ENCODE measurements at places on chromosomes 3 and 15.

GRCh38 chr15:28147801-28148200 is 48.7 kb upstream of the OCA2 start:
- no peak for DNase-seq

GRCh38 chr3:61154457-61155198 is 96.6 kb downstream of the FHIT start:
- no peak for DNase-seq

GRCh38 chr3:185630182-185630622 is 44.1 kb downstream of the SENP2 start:
- DNase-seq: peak; percentile 48

GRCh38 chr3:35549690-35550089 is 89.6 kb upstream of the ARPP21 start:
- no peak for DNase-seq

- DNase-seq: no peak
Observed at GRCh38 chr3:62718515-62719320, 156.5 kb downstream of the CADPS start.

- no peak for DNase-seq
Observed at GRCh38 chr15:77535845-77536244, 96.9 kb downstream of the LINGO1 start.

GRCh38 chr3:12681089-12681942 is 17.4 kb upstream of the RAF1 start:
- DNase-seq: no peak

- DNase-seq: peak; percentile 12
Observed at GRCh38 chr3:18027161-18027939, 284.9 kb upstream of the TBC1D5 start.

DNA sequence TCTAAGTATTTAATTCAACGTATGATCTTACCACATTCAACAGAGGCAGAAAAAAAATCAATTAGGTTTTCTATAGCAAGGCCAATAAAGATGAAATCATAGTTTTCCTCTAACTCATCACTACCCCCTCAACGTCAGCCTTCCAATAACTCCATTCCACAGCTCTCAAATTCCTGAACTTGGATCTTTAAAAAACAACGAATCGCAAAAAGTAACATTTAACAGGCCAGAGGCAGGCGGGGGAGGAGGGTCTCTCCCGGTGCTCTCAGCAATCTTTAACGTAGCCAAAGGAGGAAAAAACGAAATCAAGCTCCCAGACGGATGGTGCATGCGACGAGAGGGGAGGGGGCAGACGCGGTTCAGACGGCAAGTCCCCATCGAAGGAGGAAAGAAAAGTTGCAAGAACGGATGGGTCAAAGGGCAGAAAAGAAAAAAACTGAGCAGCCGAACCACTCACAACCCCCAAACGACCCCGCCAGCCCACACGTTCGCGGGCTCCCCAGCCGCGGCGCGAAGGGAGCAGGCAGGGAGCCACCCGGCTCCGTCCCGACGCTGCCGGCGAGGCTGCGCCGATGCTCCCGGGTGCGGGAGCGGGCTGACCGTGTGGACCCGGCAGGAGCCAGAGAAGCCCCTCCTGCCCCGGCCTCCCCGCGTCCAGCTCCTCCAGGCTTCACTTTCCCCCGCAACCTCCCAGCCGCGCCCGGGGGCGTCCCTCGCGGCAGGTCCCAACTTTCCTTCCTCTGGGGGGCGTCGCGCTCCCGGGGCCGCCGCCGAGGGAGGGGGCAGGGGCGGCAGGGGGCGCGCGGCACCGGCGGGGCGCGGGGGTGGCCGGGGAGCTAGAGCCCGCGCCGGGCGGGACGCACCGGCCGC is 703 bp downstream of the PEAK1 start:
- DNase-seq: peak; percentile 12

- DNase-seq: no peak
Observed at GRCh38 chr3:117005911-117006522, 296.4 kb downstream of the TUSC7 start.

GRCh38 chr3:38360345-38360744 is 13.8 kb downstream of the XYLB start:
- no peak for DNase-seq

DNA sequence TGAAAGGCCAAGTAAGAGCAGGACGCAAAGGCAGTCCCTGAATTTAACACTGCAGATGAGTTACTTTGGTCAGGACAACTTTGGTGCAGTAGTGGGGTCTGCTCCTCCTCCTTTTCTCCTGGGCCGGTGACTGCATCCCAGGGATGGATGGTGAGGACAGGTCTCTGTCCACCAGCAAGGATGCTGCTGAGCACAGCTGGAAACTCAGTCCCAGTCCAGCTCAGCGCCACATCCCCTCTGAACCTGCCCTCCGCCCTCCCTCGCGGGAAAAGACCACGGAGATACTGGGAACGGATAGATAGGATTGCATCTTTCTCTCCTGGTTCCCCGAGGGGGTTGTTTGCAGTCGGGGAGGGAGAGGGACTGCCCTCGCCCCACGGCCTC is 13.8 kb downstream of the GRAMD2A start:
- DNase-seq: no peak

DNA sequence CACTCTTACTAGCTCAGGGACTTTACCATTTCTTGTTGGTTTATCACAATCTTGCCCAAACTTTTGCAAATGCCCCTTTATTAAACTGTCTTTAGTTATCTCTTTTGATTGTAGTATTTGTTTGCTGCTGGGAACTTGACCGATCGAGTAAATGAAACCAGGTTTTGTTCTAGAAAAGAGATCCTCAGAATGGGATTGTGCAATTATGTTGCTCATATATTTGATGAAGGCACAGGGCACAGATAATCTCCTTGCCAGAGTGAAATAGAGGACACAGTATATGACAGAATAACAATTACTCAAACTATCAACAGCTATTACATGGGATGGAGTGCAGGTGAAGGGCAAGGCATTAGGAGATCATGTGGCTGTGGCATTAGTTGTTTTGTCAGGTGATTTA is 216.6 kb upstream of the RASGRP1 start:
- DNase-seq: no peak

- DNase-seq: no peak
Observed at GRCh38 chr3:78287085-78287484, 1247.2 kb downstream of the ROBO2 start.

DNA sequence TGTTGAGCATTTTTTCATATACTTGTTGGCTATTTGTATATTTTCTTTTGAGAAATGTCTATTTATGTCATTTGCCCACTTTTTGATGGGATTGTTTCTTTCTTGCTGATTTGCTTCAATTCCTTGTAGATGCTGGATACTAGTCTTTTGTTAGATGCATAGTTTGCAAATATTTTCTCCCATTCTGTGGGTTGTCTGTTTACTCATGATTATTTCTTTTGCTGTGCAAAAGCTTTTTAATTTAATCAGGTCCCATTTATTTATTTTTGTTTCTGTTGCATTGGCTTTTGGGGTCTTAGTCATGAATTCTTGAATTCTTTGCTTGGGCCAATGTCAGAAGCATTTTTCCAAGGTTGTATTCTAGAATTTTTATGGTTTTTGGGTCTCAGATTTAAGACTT is 251.7 kb downstream of the WNT5A start:
- no peak for DNase-seq

DNA sequence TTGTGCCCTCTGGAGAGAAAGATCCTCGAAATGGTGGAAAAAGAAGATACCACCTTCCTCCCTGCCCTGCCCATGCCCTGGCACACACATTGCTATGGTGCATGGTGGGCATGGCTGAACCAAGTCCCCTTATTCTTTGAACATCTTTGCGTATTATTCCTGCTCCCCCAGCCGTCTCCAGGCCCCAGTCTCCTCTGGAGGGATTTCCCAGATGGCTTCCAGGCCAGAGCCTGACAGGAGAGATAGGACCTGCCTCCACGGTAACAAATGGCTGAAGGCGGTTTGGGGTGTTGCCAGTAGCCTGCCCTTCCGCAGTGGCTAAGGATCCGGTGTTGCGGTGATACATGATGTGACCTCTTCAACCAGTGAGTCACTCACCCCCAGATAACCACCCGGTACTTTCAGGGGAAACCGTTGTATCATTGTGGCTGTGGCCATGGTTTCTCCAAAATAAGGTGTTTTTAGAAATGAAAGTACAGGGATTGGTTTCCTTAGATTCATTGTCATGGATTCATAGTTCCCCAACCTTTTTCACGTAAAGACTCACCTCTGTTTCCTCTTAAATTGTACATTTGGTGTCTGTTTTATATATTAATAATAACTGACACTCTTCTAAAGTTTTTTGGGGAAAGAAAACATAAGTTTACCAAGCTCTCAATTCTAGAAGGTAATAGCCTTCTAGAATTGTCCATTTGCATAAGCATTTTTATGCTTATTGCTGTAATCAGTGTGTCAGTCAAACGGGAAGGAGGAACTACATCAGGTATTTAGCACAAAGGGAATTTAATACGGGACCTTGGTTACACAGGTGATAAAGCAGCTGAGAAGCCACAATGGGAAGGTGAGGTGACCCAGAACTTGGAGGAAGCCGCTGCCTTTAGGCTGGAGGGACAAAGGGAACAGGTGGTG is 25.9 kb downstream of the SMAD3 start:
- DNase-seq: no peak

GRCh38 chr3:13332158-13332557 is 88.0 kb downstream of the NUP210 start:
- DNase-seq: no peak

GRCh38 chr3:46906471-46907058 is 29.0 kb downstream of the PTH1R start:
- no peak for DNase-seq

DNA sequence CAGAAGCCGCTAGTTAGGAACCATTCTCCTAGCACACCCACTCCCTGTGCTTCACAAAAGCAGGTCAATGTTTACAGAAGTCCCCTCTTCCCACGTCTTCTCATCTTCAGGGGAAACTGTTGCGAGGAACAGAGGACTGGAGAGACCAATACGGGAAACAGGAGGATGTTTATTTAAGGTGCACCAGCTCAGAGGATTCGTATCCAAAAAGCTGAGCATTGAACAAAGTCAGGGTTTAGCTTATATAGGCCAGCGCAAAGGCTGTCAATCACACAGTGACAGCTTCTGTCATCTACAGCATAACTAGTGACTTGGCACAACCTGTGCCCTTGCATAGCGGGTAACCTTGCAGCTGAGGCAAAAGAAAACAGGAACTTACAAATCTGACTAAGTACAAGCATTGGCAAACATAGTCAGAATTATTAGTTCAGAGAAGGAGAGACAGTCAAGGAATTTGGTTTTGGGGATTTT is 61.3 kb downstream of the ZDHHC19 start:
- no peak for DNase-seq

- no peak for DNase-seq
Observed at GRCh38 chr15:29556380-29556779, 265.9 kb downstream of the TJP1 start.

DNA sequence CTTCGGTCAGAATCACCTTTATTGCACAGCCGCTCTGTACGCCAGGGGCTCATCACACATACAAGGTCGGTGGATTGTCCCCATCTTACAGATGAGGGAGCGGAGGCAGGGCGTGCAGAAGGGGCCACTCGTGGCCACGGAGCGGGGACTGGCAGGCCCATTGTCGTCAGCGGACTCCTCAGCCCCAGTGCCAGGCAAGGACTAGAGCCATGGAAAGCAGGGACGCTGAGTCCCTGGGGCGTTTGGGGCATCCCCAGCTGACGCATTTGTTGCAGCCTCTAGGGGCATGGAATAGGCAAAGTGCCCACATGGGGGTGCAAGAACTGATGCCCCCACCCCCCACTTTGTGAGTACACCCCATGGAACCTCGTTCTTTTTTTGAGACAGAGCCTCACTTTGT is 29.8 kb upstream of the FURIN start:
- DNase-seq: no peak

- DNase-seq: no peak
Observed at GRCh38 chr3:57758686-57759085, 2.6 kb downstream of the SLMAP start.

- DNase-seq: no peak
Observed at GRCh38 chr15:25790000-25790660, 73.0 kb downstream of the ATP10A start.

DNA sequence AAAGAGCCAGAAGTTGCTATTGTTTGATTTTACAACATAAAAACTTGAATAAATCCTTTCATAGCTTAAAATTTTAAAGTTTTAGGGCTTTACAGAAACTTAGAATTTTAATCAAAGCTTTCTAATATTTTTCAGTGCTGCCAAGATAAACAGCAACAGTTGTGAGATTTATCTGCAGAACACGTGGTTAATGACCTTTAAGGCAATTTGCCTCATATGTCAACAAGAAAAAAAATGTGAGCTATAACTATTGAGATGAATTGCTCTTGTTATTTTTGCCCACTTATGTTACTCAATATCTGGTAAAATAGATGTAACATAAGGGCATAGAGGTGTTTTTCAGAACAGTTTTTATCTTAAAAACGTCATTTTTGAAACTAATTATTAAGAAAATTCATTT is 96.7 kb upstream of the NECTIN3 start:
- DNase-seq: no peak

DNA sequence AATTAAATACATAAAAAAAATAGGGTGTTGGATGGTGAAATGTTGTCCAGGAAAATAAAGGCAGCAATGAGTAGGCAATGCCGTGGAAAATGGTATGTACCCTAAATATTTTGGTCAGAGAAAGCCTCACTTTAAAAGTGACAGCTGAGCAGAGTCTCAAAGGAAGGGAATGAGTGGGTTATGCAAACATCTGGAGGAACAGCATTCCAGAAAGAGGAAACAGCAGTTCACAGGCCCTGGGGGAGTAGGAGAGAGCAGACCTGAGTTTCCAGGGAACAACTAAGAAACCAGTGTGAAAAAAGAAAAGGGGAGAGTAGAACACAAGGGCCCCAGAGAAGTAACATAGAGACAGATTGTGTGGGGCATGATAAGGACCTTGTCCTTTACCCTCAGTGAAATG is 230.0 kb upstream of the CNTN3 start:
- DNase-seq: no peak

DNA sequence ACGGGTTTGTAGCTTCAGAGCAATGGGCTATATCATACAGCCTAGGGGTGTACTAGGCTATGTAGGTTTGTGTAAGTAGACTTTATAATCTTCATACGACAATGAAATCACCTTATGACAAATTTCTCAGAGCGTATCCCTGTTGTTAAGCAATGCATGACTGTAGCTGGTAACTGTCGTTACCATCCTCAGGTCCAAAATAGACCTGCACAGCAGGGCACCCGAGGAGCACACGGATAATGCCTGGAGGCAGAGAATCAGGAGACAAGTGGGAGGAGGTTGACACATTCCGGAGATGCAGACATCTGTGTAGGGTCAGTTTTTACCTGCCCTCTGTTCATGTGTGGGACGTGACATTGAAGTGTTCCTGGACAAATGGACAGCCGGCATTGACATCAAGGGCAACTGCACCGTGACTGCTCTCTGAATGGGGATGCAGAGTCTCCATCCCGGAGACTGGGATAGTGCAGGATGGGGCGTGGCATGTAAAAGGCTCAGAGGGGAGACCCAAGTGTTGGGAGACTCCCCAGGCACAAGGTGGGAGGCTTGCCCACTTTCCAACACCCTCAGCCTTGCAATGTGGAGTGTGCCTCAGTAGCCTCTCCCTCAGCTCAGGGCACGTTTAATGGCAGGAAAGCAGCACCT is 45.9 kb upstream of the PGPEP1L start:
- no peak for DNase-seq

GRCh38 chr15:33910741-33911140 is 57.6 kb upstream of the CHRM5 start:
- DNase-seq: no peak
